Activated CD4-positive, alpha-beta T cell treated with anti-CD3 and anti-CD28 coated beads for 36 hours (primary cell): ENCODE measurements at places on chromosomes 13 and 19.

GRCh38 chr19:42762789-42763188, 2.7 kb downstream of the PSG8 start:
- DNase-seq = no peak

DNA sequence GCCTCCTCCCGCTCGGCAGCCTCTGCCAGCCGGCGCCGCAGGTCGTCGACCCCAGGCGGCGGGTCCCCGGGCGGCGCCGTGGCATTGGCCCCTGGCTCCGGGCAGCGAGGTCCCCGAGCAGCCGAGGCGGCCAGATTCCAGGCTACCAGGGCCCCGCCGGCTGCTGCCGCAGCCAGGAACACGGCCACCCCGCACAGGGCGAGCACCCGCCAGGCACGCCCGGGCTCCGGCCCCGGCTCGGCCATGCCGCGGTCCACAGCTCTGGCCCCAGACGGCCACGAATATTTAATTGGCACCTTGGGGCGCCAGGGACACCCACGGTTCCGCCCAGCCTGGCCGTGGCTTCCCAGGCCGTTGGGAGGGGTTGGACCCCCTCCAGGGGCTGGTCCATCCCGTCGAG, at the start of gene CCDC194:
Gene CCDC194, minus strand, starts transcription at position 283 of the 400 bp plus-strand sequence. Its CDS starts 38 bp downstream, at position 245.
- DNase-seq = no peak

- DNase-seq = peak; percentile 64
These were observed 5.2 kb upstream of the MLNR start for GRCh38 chr13:49214917-49215376.

GRCh38 chr13:108315273-108315672, 45.8 kb downstream of the TNFSF13B start:
- DNase-seq = no peak

- DNase-seq = no peak
These were observed 22.4 kb upstream of the BRD4 start for GRCh38 chr19:15354566-15355296.

DNA sequence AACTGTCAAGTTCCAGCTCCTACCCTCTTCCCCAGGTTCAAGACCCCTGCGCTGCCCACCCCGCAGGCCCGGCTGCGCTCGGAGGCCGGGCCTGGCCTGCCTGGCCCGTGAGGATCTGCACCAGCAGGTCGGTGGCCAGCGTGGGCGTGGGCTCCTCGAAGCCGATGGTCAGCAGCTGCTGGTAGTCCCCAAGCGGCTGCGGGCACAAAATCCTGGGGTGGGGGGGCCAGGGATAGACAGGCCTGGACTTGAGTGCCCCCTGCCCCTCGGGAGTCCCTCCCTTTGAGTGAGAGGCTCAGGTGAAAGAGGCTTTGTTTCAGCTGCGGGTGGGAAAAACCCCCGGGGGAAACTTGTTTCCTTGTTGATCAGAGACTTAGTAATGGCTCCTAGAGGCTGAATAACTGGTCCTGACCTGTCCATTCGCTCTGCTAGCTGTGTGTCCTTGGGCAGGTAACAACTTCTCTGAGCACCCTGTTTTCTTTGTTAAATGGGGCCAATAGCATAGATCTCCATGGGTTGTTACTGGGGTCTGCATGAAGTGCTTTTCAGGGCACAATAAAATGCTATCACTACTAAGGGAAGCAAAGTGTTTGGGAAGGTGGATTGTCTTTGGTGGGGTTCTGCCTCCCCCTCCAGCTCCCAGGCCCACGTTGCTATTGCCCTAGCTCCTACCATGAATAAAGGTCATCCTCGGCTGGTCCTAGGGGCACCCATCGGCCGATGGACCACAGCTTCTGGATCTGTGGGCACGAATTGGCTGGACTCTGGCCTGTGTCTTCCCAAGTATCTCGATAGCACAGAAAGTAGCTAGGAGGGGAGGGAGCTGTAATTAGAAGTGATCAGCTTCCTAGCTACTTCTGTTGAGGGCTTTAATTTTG, 3.5 kb downstream of the C19orf67 start:
- peak; percentile 58 for DNase-seq

DNA sequence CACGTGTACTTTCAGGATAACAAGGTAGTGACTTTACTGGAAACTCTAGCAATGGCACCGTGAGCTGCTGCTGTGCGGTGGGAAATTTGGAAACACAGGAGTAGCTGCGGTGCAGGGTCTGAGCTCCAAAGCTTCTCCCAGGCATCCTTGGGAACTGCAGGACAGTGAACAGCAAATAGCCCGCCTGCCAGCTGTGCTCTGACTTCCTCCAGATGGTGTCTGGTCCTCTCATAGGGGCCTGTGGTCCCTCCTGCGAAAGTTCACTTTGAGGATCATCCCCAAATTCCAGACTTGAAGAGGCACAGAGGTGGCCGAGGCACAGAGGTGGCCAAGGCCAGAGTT, 287.3 kb upstream of the MAB21L1 start:
- DNase-seq = no peak

DNA sequence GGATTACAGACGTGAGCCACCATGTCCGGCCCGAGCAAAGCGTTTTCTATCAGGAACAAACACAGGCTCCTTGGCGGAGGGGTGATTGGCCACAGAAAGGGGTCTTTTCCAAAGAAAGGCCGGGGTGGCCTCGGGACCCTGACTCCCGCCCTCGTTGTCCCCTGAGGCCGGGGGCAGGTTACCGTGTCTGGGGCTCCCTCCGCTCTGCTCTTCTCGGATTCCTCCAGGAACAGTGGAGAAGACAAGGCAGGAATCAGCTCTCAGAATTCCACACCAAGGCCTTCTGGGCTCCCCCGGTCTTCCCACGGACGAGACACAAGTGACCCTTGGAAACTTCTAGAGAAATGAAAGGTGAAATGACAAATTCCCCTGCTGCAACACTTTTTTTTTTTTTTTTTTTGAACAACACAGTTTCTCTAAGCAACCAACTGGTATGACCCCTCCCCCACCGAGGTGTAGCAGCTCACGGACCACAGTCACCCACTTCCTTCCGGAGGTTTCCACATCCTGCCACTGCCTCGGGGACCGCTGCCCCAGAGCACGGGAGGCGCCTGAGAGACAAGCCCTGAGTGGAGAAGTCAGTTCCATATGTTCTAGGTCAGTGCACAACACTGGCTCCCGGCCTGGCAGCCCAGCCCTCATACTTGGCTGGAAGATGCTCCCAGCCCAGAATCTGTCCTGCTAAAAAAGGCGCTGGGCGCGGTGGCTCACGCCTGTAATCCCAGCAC, 11.0 kb downstream of the MOB3A start:
- DNase-seq = peak; percentile 97

GRCh38 chr19:19540715-19541515, 2.9 kb downstream of the CILP2 start:
- DNase-seq = peak; percentile 93

DNA sequence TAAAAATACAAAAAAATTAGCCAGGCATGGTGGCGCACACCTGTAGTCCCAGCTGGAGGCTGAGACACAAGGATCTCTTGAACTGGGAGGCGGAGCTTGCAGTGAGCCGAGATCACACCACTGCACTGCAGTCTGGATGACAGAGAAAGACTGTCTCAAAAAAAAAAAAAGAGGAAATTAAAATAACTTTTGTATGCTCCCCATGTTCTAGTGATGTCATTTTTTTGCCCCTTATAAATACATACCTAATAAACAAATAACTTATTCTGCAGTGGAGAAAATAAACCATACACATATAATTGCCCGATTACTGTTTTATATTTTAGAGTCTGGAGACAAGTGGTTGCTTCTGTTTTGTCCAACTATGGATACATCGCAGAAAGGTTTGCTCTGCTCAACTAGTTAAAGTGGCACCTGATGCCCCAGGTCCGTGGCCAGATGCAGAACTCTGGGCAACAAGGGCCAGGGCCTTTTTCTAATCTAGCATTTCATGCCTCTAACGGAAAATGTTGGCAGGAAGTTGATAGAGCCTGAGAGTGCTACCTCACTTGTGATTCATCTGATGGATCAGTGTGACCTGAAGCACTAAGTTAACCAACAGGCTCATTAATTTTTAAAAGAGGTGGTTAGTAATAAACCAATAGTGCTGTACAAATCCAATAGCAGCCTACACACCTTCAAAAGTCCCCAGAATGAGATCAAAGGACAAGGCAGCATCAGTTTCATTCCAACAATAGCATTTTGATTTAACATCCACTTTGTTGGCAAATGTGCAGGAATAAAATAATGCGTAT, 18.8 kb downstream of the UBE2L5 start:
- no peak for DNase-seq

DNA sequence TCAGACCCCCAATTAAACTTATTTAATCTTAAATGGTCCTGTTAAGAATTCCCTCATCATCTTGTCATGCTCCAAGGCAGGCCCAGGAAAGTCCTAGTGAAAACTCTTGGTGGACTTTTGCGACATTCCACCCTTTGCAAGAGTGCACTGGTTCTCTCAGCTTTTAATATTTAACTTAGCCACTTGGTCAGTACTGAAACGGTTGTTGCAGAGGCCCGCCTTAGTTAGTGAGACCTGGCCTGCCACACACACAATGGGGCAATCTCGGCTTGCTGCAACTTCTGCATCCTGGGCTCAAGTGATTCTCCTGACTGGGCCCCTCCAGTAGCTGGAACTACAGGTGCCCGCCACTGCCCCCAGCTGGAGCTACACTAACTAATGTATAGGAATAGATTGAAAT, 1366.0 kb downstream of the UQCRFS1 start:
- DNase-seq = no peak

GRCh38 chr19:8206147-8207087, 2.8 kb upstream of the CERS4 start:
- no peak for DNase-seq

- DNase-seq = no peak
These were observed 79.5 kb downstream of the MYO16 start for GRCh38 chr13:108708921-108709320.

DNA sequence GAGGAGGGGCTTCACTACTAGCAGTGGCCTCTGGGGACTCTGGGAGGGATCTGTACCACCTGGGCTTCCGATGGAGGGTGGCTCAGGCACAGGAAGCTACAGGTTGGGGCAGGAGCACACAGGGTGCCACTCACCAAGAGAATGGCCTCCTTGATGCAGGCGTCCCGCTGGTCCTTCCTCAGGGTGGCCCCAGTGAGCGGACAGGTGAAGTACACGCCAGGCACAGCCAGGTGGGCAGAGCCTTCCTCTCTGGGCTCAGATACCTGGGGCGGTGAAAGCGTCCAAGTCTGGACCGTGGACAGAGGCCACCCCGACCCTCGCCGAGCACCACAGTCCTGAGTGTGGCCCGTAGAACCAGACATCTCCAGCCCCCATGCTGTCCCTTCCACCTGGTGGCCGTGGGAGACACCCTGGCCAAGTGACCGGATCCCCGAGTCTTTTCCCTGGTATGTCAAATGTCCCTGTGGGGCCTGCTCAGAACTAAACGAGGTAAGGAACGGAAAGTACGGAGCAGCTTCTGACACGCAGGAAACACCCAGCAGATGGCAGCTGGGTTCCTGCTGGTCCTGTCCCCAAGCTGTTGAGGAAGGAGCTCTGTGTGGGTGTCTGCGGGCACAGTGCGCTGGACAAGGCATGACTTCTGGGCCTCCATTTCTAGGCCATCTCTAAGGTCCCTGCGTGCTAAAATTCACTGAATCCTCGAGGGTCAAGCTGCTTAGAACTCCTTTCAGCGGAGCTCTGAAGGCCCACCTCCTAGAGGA, 5.2 kb downstream of the UBXN6 start:
- no peak for DNase-seq

DNA sequence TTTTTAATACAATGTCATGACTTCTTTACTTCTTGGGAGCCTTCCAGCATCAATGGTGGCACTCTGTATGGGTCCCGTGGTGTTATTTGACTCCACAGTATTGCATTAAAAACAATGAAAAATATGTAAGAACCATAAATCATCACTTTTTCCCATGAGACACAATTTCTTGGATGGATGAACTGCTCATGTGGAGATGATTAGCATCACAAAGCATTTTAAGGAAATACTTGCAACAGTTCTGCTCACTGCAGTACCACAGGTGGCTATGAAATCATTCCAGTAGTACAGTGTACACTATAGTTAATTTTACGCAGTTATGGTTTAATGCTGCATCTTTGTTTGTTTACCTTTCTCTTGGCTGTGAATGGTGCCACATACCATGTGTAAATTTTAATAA, 37.2 kb upstream of the C1QTNF9B start:
- no peak for DNase-seq

DNA sequence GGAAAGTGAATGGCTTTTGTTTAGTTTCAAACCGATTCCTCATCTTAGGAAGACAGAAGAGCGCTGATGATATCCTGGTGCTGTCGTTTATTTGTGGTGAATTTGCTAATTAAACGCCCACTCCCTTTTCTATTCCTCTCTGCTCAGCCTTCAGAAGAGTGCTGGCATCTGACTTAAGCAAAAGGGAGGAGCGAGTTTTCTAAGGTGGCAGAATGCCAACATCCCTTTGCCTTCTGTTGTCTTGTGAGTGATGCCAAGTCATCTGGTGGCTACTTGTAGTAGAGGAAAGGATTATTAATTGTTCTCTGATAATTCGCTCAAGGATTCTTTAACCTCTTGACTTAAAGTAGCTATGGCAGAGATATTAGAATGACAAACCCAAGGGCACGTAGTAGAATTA, 68.1 kb downstream of the ERCC5 start:
- no peak for DNase-seq

DNA sequence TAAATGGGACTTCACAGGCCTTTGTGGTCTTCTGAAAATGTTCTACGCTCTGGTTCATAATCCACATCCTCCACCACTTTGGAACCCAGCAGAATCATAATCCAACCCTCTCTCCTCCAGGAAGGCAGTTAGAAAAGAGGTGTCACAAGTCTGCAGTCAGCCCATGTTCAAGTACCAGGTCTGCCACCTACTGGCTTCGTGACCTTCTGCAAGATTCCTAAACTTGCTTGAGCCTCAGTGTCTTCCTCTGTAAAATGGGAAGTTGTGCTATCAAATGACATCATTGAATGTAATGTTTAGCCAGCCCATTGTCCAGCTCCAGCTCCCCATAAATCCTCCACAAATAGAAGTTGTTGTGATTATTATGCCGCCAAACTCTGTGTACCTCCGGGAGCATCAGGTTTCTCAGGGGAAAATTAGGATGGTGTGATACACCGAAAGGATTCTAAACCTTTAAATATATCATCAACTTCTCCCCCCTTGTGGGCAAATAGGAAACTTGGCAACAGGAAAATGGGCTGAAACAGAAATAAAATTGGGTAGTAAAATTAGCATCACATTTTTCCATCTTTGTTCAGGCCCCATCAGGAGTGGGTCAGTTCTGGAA, 109.7 kb downstream of the NUFIP1 start:
- peak; percentile 45 for DNase-seq

GRCh38 chr13:50422181-50423148, 407.2 kb downstream of the KCNRG start:
- DNase-seq = no peak

DNA sequence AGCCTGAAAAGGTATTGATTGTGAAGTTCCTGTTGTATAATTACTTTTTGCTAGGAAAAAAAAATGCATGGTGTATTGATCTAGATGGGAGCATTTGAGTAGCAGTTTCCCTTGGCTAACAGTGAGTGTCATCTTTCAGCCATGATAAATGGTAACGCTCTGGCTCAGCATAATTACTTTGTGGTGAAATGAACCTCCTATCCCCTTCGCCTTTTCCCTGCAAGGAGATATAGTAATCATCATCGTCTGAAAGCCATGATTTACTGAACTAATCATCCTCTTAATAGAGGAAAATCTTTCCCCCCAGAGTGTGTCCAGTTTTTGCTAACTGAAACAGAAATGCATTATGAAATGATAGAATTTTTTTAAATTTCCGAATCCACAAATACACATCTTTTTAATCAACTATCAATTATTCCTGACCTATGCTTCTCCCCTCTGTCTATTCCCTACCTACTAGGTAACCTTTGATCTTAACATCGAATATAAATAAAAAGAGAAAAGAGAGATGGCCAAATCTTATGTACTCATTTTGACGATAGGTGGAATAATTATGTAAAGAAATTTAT, 88.7 kb downstream of the MAB21L1 start:
- no peak for DNase-seq
